ENCODE measurements at places on chromosomes 1 and 21.

DNA sequence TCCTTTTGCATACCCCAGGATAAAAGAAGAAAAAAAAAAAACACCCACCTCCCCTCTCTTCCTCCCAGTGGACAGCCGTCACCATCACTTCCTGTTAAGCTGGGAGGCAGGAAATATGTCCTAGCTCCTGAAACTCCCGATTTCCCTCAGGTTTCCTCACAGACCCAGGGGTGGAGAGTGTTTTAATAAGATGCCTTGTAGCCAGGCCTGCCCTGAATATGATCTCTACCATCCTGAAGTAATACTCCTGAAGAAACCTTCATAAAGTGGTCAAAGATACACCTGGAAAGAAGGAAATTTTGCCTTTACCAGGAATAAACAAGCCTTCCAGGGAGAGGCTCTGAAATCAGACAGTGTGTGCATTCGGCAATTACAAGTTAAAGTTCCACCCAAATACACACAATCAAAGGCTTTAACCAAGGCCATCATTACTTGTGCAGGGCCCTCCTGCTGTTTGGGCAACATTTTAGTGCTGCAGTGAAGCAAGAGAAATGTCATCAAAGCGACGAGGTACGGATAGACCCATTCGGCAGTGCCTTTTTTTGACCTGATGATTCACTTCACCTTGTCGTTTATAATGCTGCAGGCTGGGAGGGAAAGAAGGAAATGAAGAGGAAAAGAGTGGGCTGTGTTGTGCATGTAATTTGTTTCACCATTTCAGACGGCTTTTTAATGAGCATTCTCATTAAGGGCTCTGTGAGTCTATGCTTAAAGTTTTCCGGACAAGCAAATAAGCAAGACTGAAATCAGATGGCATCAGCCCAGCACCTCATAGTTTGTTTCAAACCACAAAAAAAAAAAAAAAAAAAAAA lies 41.0 kb upstream of the RASAL2 start:
- no peak for DNase-seq

GRCh38 chr1:209218113-209218512 lies 365.4 kb upstream of the CAMK1G start:
- DNase-seq: no peak

GRCh38 chr1:170395149-170395548 lies 136.8 kb upstream of the GORAB start:
- no peak for DNase-seq

DNA sequence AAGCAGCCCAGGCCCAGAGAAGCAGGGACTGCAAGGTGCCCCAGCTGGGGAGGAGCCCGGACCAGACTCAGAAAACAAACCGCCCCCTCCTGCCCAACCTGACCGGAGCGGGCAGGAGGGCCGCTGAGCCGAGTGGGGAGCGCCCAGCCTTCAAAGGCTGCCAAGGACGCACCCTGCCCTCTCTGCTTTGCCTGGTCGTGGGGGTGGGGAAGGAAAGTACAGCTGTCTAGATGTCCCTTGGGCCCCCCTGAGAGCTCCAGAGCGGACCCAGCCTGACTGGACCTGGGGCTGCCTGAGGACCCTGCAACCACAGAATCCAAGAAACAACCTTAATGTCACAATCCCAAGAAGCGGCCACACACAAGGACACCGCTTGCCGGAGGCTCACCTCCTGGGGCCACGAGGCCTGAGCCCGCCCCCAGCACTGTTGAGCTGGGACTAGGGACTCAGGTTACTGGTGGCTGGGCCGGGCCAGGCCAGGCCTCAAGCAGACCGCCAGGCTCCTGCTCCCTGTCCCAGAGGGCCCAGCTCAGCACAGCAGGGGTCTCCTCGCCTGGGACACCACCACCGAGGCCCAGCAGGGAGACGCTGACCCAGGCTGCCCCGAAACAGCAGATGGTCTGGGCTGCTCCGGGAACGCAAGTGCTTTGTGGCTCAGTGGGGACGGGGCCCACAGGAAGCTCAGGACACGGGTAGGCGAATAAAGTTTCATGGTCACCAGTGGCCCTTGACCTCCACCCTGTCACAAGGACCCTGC lies 1.4 kb downstream of the DVL1 start:
- DNase-seq: no peak

GRCh38 chr1:121418369-121419049 lies 233.7 kb downstream of the SRGAP2C start:
- DNase-seq: no peak

- no peak for DNase-seq
Observed at GRCh38 chr1:207951652-207952051, 40.7 kb upstream of the CD34 start.

- no peak for DNase-seq
Observed at GRCh38 chr1:226629896-226630550, 81.5 kb downstream of the STUM start.

DNA sequence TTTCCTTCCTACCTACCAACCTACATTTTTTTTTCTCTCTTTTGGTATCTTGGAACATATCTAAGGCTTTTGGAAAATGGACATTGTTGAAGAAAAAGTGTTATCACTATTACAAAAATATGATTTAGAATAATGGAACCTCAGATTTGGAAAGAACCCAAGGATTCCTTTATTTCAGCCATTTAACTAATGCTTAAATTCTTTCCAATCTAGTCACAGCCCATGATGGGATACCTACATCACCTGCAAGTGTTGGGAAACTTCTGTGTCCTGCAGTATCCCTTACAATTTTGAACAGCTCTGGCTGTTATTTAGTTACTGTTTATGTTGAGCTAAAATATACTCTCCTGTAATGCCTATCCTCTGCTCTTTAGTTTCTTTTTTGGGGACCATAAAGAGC lies 22.3 kb upstream of the APOBEC4 start:
- no peak for DNase-seq

DNA sequence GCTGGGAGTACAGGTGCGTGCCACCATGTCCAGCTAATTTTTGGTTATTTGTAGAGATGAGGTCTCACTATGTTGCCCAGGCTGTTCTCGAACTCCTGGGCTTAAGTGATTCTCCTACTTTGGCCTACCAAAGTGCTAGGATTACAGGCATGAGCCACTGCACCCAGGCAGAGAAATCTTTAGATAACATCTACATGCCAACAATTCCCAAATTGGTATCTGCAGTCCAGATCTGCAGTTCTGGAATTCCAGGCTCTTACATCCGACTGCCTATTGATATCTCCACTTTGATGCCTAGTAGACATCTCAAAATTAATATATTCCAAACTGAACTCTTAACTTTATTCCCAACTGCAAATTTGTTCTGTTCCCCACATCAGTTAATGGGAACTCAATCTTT lies 23.3 kb downstream of the INAVA start:
- no peak for DNase-seq

Measured in midbrain (tissue), 1 donor.